Natural killer cell (primary cell): ENCODE measurements at places on chromosomes 2 and 18. TPM values are rescaled to one million over a fixed set of nuclear protein-coding genes. Genes with fewer than 3 reads are reported as not detected.
A peak's percentile ranks its signal among the peaks of the same experiment; 100 is the strongest.

Gene MDH1B
- total RNA-seq = not detected

Gene DSC3
- not detected for total RNA-seq

Gene CAVIN2
- 23.7 TPM for total RNA-seq

Gene COL4A4
- total RNA-seq = 2.3 TPM

Gene NLRC4
- total RNA-seq = 0.36 TPM

Gene KCNG2
- total RNA-seq = not detected

DNA sequence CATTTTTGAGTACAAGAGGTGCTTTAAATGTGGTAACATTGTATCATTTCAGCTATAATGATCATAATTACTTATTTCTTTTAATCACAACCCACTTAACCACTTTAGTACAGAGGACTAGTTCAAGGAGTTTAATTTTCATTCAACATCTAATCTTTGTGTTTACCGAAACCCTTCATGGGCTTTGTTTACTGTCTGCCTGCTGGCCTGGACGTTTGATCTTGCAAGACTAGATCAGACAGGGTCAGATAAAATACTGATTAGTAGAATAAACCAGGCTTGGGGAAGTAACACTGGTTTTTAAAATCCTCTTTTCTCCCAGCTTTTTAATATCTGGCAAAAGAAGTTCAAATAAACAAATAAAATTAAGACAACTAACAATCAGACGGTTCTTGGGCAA, 93.6 kb downstream of the SATB2 start:
- no peak for DNase-seq

DNA sequence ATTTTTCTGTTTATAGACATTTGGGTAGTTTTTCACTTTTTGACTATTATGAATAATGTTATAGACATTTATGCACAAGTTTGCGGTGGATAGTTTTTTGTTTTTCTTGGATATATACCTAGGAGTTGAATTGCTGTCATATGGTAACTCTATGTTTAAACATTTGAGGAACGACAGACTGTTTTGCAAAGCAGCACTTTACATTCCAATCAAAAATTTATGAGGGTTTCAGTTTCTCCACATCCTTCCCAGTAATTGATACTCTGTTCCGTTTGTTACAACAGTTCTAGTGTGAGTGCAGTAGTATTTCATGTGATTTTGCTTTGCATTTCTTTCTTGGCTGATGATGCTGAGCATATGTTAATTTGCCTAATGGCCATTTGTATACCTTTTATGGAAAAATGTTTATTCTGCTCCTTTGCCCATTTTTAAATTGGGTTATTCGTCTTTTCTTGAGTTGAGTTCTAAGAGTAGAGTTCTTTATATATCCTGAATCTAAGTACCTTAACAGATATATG, 617.3 kb upstream of the LRATD1 start:
- no peak for DNase-seq

- DNase-seq = no peak
These were observed 53.5 kb downstream of the ATP8B1 start for GRCh38 chr18:57749604-57749970.

DNA sequence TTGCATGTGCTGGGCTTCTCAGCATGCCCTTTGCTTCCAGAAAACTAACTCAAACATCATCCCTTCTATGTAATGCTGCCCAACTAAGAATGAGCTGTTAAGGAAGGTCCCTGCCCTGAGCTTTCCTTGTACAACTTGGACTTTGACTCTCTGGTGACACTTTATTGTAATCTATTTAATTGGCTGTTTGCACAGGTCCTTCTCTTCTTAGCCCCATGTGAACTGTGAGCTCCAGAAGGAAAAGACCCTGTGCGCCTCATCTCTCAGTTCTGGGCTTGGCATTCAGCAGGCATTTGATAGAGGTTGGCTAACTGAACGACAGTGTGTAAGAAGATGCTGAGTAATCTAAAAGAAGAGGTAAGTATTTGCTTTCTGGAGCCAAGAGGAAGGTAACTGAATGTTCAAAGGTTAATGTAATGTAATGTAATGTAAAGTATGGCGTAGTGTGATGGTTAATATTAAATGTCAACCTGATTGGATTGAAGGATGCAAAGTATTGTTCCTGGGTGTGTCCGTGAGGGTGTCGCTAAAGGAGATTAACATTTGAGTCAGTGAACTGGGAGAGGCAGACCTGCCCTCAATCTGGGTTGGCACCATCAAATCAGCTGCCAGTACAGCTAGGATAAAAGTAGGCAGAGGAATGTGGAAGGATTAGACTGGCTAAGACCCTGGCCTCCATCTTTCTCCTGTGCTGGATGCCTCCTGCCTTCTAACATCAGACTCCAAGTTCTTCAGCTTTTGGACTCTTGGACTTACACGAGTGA, 60.8 kb upstream of the CCDC195 start:
- no peak for DNase-seq

- peak; percentile 13 for DNase-seq
These were observed 258.3 kb downstream of the SS18 start for GRCh38 chr18:25832001-25832604.

DNA sequence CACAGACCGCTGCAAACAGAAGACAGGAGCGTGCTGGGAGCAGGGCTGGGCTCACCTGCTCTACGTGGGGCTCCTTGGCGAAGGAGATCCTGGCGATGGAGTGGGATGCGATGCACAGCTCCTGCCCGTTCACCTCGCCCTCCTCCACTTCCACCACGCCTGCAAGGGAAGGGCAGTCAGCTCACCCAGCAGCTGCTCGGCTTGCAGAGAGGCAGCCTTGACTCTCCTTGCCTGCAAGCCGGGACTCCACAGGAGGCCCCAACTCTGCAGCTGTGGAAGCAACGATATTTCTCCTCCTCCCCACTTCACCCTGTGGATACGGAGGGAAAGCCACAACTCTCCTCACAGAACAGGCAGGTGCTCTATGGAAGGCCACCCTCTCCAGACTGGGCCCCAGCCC, 35.1 kb downstream of the THAP4 start:
- no peak for DNase-seq

GRCh38 chr2:225069477-225069876, 27.2 kb upstream of the DOCK10 start:
- no peak for DNase-seq

DNA sequence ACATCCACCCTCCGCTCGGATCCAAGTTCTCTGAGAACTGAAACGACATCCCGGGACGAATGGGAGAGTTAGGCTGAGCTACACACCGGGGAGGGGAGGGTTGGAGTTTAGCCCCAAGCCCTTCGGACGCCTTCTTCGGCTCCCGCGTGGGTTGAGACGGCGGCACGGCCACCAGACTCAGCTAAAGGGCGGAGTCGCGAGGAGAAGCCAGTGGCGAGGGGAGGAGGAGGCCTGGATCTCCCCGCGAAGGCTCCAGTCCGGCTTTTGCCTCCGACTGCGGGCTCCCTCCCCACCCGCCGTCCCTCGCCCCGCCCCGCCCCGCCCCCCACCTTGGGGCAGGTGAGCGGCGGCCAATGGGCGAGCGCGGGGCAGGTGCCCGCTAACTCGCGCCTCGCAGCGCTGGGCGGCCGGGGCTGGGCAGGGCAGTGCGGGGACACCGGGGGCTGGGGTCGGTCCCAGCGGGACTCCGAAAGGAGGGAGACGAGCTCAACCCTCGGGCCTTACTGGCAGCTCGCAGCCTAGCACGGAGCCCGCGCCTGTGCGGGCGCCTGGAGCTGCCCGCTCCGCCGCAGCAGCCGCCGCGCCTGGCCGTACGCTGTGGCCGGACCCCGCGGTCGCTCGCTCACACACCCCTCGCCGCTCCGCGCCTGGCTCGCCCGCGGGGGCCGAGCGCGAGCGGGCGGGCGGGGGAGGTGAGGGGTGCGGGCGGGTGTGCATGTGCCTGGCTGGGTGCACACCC, at the start of gene EMX1:
EMX1 (plus strand) TSS at position 382 of the 739 bp plus-strand sequence; CDS start at position 716, 334 bp downstream.
- DNase-seq = peak; percentile 60

GRCh38 chr2:191951376-191951775, 104.5 kb upstream of the CAVIN2 start:
- no peak for DNase-seq

- no peak for DNase-seq
These were observed 127.5 kb downstream of the RDH14 start for GRCh38 chr2:18432999-18433398.

GRCh38 chr2:21356086-21356856, 232.5 kb downstream of the TDRD15 start:
- DNase-seq = no peak

DNA sequence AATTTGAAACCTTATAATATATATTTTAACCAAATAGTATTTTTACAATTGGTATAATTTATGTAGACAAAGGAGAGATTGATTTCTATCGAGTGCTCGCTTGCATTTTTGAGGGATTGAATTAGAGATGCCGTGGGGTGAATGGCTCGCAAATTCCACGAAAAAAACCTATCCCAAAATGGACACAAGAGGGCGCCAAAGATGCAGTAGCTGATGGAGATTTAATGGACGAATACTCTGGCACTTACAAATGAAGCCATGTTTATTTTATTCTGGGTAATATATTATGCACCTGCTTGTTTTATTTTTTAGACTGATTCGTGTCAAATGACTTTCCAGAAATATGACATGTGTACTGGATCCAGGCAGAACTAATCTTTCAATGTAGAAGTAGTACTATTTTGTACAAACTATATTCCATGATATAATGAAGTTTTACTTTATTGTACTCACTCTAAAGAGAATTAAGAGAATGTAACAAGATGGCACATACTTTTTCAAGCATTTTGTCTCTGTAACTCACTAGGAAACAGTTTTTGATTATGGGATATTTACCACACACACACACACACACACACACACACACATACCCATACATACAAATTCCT, 505.4 kb downstream of the PLCL1 start:
- peak; percentile 79 for DNase-seq

GRCh38 chr2:60839126-60839813, 42.1 kb upstream of the REL start:
- no peak for DNase-seq

DNA sequence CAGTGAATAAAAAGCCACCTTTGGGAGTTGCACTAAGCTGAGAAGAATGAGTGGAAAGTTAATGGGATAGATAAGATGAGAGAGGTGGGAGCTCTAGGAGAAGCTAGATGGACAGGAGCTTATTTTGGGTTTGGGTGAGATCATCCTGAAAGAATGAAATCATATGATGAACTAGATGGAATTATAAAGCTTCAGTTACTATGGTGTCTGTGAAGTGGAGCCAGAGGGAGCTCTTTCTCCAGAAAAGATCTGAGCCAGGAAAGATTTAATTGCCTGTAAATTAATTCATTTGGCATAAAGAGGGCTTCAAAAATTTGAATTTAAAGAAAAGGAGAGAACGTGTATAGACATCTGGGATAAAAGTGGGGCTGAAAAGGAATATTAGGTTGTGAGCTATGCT, 10.3 kb downstream of the DNAH6 start:
- peak; percentile 35 for DNase-seq

GRCh38 chr2:100639588-100640390, 77.0 kb downstream of the PDCL3 start:
- no peak for DNase-seq

GRCh38 chr2:174722942-174723592, 41.2 kb downstream of the CHRNA1 start:
- DNase-seq = no peak

DNA sequence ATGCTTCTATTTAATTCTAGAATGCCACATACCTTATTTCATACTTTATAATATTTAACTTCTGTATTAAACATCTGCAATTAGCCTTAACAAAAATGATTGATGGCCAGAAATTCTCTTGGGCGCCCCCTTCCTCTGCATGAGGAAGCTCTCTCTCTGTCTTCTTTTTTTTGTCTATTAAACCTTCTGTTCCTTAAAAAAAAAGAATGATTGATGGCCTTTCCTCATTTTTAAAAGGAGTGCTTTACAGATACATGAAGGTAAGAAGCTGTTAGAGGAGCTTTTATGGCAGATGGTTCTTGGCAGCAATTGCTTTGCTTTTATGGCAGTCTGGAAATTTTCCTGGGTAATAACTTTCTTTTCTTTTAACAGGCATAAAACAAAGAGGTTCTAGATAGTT, 526.9 kb downstream of the SLC4A3 start:
- no peak for DNase-seq

GRCh38 chr18:56386856-56387255, 251.5 kb downstream of the TXNL1 start:
- no peak for DNase-seq

DNA sequence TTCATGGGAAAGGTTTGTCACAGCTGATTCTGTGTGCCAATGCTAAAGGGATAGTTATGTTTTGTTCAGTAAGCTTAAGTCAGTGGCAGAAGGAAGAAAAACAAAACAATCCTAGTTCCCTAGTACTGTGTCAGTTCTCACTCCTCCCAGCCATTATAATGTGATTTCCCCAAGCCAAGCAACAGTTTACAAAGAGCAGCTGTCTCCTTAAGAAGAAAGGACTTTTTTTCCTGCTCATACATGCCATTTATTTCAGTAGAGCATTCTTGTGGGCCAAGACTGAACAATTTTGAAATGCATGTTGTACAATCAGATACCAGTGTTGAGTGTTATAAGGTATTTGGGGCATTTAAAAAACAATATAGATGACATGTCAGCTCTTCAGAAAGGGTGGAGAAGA, 52.1 kb downstream of the NEMP2 start:
- no peak for DNase-seq

DNA sequence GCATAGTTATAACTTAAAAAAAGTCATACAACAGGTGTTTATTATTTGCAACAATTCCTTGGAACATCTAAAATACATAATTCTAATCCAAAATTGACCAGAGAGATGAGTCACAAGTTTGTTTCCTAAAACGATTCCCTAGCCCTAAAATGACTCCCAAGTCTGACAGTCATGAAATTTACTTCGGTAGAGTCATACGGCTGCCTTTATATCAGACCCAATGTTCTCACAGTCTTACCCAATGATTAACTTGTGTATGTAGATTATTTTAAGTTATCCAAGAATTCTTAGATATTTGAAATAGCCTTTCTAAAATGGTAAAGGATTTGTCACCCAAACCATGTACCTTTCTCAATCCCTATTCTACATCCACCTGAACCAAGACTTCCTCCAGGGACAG, 174.9 kb downstream of the LAMA1 start:
- no peak for DNase-seq
